ENCODE measurements at places on chromosomes 3 and 15.

GRCh38 chr3:14273901-14274611 is 95.4 kb downstream of the LSM3 start:
- DNase-seq = no peak

GRCh38 chr3:187957165-187957581 is 196.8 kb upstream of the LPP start:
- DNase-seq = no peak

DNA sequence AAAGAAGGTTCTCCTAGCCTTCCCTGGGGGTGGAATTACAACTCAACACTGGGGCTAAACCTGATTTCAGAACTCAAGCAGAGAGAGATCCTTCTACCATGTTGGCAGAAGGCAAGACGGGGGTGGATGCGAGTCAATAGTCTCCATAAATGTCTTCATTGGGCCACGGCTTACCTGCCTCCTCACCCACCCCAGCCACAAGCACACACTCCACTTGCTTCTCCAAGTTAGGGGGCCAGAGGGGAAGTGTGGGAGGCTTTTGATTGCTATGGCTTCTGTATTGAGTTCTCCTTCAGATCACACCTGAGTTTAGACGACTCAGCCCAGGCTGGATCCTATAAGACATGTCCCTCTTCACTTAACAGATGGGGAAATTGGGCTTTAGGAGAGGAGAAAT is 178.9 kb downstream of the UACA start:
- no peak for DNase-seq

DNA sequence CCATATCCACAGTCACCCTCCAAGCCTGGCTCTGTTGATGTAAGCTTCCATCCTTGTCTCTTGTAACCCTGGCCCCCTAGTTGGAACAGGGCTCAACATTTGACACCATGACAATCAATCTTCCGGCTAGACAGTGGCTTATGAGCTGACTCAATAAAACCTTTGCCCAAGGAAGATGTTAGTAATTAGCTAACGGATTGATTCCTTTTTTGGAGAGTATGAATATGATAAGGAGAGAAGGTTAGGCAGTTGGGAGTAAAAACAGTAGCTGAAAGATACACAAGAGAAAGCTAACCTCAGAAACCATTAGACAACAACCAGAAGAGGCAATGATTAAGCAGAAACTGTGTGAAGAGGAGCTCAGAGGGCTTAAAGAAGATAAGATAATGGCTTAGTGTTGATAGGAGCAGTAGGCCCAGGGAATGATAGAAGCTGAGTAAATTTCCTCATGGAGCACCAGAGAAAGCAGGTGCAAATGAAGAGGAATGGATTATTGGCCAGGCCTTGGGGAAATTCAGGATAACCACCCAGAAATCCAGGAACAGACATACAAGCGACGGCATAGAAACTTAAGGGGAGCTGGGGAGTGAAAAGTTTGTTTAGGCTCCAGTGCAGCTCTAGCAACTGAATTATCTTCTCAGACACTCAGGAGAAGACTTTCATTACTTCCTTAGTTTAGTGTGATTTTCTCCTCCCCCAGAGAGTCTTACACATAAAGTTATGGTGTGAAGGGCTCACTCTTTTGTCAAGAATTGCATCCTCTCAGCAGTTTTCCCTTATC is 7.8 kb upstream of the RFX7 start:
- DNase-seq = no peak

- no peak for DNase-seq
Observed at GRCh38 chr15:96416934-96417759, 86.6 kb downstream of the NR2F2 start.

GRCh38 chr15:45182996-45183395 is 4.8 kb downstream of the SHF start:
- DNase-seq = no peak

GRCh38 chr3:184299488-184300377 is 692 bp downstream of the PSMD2 start:
- DNase-seq = no peak

DNA sequence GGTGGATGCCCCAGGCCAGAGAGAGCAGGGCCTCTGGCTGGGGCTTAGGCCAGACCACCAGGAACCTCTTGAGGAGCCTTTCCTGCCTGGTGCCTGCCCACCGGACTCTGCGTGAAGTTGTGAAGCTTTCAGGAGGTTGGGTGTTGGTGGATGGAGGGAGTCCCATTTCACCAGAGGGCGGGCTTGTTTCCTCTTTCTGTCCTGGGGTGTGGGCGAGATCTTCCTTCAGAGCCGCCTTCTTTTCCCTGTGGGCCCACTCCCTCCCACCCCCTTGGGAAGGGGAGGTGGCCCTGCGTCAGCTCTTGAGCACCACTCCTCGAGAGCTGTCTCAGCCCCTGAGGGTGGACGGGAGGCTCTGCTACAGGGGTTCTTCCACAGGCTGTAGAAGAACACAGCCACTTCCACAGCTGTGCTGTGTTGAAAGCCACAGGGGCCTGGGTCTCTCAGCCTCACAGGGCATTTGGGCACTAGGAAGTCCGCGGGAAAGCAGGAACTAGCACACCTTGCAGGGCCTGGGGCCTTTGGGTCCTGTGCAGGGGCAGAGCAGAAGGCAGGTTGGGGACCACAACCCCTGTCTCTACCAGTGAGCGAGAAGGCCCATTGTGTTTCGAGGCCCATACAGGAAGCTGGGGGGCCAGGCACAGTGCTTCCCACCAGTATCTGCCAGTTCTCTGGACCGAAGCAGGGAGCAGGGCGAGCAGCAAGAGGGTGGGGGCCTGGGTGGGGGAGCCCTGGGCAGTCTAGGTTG is 2.1 kb downstream of the AMIGO3 start:
- DNase-seq = no peak

All from NCI-H187 treated with DMSO at 0.1 percent for 48 hours (cell line).